ENCODE measurements at places on chromosomes 3 and 15.

GRCh38 chr15:69798481-69799250 lies 299.1 kb downstream of the TLE3 start:
- ATAC-seq, result no peak

DNA sequence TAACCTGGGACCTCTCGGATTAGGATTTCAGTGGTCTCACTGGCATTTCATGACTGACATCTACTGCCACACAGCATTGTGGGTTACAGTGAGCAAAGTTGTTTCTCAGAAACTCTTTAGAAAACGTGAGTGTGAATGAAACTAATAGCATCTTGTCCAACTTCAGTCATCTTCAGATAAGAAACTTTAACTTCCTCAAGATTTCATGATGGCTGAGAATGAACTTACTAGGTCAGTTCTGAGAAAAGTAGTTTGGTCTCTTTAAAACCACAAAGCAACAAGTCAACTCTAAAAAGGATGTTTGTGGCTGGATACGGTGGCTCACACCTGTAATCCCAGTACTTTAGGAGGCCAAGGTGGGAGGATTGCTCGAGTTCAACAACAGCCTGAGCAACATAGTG lies 14.2 kb upstream of the HOMER2 start:
- no peak for ATAC-seq

DNA sequence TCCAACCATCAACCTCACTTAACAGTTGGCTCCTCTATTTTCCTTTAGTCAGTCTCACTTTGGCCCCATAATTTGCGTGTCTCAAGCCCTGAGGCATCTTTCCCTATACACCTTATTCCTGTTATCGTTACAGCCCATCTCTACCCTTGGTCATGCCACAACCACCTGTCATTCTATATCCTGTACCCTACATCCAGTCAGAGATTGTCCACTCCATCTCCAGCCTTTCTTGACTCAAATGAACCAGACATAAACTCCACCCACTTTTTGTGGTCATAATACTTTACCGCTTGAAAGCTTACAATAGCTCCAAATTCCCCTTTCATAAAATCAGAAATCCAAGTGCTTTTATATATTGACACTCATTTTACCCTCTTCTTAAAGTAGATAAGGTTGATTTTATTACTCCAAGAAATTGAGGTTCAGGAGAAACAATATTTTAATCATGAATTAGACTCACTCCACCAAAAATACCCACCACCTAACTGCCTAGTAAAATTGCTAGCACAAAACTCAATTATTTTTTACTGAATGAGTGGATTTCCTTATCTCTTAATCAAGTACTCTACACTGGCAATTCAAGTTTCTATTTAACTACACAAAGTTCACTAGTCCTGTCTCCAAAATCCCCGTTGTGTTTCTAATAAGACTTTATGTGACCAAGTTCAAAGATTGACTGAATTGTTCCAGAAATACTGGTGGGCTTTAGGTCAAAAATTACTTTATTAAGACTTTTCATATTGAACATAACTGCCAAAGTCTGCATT lies 9.1 kb downstream of the CCR4 start:
- ATAC-seq, result no peak

DNA sequence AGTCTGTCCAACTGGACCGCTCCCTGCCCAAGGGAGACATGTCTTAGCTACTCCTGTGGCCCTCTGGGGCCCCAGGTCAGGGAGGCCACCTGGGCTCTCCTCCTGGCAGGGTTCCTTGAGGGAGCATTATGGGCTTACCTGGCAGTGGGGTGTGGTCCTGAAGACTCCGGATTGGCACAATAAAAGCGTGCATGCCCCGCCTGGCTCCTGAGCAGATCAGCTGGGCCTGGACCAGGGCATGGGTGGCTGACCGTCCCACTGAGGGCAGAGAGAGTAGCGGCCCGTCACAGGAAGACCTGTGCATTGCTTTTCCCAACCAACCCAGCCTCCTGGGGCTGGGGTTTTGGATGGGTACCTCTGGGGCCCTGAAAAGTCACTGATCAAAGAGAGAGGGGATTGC lies 5.4 kb downstream of the ACOX2 start:
- no peak for ATAC-seq

DNA sequence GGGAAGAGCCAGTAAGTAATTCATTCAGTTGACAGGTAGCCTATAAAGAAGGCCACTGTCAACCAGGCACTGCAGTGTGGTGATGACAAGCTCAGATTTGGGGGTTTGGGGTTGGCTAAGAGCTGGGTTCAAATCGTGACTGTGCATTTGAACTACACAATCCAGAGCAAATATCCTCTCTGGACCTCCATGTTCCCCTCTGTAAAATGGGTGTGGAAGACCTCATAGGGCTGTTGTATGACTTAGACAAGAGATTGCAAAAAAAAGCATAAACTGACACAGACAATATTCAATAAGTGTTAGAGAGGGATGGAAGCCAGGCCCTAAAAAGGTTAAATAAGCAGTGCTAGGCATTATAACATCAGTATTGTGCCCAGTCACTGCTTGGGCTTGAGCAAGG lies 59.7 kb upstream of the CTDSPL start:
- ATAC-seq, result no peak

DNA sequence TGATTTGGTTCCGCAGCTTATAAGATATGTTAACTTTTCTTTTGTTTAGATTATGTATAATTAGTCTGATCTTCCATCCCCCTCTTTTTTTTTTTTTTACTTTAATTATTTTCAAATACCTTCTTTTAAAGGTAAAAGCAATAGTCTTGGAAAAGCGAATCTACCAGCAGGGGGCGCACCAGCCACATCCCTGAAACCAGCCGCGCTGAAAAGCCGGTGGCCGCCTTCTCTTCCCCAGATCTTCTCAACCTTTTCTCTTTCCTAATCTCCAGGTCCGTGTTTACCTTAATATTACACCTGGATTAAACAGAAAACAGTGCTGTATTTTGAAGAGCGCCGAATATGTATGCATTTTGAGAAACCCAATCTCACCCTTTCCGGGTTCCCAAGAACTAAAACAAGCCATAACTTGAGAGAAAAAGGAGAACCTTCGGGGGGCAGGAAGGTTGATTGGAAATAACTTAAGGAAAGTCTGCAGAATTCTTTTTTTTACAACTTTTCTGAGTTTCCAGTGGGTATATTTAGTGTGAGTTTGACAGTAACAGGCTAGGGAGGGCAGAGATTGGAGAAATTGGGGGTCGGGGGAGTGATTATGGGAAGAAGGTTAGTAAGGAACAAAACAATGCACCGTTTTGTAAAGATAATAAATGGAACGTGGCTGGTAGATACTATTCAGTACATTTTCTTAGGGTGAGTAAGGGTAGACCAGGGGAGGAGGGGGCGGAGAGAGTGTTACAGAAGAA lies 2.0 kb upstream of the SOX2 start:
- no peak for ATAC-seq

DNA sequence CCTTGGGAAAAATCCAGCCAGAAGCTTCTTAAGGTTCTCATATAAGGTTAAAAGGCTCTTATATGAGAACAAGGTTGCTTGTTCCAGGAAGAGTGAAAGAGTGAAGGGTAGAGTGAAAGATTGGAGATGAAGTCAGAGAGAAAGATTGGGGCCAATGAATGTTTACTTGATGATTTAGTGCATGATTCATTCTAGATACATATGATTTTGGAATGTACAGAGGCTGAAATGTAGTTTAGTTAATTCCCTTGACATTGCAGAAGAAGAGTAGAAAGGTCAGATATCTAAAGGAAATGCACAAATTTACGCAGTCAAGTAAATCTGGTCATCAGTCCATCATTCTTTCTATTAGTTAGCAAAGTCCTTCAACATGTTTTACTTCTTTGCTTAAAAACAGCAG lies 619.8 kb upstream of the ZNF717 start:
- ATAC-seq, result no peak

- no peak for ATAC-seq
Observed at GRCh38 chr15:77840991-77841775, 208.5 kb upstream of the LINGO1 start.

GRCh38 chr15:60121845-60122244 lies 117.7 kb downstream of the FOXB1 start:
- no peak for ATAC-seq

DNA sequence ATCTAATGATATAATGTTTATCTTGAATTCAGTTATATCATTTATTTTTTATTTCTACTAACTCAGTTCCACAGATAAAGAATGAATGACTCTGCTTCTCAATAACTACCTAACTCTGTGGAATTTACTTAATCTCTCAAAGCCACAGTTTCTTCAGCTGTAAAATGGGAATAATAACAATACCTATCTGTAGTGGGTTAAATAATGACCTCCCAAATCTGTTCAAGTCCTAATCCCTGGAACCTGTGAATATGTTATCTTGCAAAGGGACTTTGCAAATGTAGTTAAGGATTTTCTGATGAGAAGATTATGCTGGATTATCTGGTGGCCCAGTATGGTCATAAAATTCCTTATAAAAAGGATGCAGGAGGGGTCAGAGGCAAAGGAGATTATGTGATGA lies 61.7 kb downstream of the THRB start:
- no peak for ATAC-seq

DNA sequence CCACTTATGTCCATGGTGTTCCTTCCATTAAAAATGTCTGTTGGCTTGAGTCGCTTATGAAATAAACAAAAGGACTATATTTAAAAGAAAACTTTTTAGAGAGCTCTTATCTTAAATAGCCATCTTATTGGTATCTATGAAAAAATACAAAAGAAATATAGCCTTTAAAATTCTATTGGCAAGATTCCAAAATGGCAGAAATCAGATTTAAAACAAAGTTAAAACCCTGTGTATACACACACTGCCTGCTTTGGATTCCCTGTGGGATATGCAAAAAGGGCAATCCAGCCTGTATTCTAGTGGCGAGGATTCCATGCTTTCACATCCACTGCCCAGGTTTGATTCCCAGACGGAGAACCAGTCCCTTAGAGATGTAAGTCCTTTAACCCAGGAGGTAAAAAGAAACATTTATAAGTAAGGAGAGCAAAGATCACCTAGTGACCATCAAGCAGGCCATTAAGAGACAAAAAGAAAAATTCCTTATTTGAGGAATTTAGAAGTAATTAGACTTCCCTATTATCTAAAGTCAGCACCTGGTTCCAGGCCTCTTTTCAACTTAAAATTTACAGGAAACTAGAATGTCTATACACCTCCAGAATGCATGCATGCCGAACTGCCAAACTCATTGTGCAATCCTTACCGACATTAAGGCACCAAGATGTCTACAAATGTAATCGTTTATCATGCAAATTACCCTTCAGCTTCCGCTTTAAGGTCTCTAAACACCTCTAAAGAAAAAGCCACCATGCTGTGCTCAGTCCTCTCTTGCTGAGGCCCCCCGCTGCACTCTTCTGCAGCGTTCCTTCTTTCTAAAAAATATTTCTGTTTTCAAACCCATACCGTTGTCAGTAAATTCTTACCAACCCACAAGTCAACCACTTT lies 69.6 kb upstream of the STRIT1 start:
- ATAC-seq, result no peak

DNA sequence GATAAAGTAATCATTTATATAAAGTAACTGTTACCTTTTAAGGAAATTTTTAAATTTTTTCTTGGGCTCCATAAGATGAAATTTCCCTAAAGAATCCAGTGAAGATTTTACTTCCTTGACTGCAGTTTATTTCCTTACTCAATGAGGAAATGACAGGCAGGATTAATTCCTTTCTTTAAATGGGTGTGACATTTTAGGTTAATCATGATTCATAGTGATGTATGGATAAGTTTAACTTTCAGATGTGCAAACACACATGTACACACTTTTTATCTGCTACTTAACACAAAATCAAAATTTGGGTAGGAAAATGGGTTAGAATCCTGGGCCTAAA lies 11.2 kb upstream of the LEO1 start:
- ATAC-seq, result no peak

Data from gastroesophageal sphincter (tissue), 4 donors.